ENCODE measurements at places on chromosomes 5 and 9.

DNA sequence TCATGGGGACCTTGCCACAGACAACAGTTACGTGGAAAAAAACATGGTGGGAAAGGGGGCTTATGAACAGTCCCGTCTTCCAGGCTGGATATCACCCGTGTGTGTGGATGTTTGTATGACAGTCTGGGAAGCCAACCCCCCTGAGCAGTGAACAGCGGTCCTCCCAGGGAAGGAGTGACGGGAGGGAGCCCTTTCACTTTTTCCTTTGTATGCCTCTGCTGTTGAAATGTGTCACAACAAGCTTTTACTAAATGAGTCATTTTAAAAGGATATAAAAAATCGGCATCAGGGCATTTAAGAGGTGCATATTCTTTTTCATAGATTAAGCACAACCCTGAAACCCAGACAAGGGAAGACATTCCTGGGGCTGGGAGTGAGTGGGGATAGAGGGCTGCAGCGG lies 5.1 kb downstream of the MYMK start:
- DNase-seq, result no peak

DNA sequence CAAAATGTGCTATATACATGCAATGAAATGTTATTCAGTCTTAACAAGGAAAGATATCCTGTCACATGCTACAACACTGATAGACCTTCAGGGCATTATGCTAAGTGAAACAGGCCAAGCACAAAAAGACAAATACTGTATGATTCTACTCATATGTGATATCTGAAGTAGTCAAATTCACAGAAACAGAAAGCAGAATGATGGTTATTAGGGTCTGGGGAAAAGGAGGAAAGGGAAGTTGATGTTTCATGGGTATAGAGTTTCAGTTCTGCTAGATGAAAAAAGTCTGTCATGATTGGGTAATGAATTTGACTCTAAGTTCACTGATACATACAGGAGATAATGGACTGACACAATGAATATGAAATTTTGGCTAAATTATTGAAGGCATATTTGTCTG lies 11.2 kb upstream of the RIC1 start:
- DNase-seq, result no peak

GRCh38 chr5:36407396-36407795 lies 105.7 kb upstream of the RANBP3L start:
- no peak for DNase-seq

GRCh38 chr9:13190040-13190439 lies 89.5 kb downstream of the MPDZ start:
- DNase-seq, result no peak

GRCh38 chr5:139283252-139284166 lies 10.0 kb upstream of the MATR3 start:
- no peak for DNase-seq

GRCh38 chr5:8383616-8384015 lies 514.7 kb downstream of the MTRR start:
- no peak for DNase-seq

GRCh38 chr5:54440456-54440893 lies 15.0 kb upstream of the HSPB3 start:
- DNase-seq, result no peak

- DNase-seq, result no peak
Measured at GRCh38 chr5:148831590-148832565, 5.5 kb downstream of the ADRB2 start.

GRCh38 chr9:131020388-131020787 lies 11.4 kb downstream of the LAMC3 start:
- DNase-seq, result no peak

GRCh38 chr9:27765266-27766072 lies 192.2 kb upstream of the C9orf72 start:
- DNase-seq, result no peak

- DNase-seq, result no peak
Measured at GRCh38 chr5:107853031-107853430, 182.3 kb upstream of the EFNA5 start.

GRCh38 chr5:157076558-157076957 lies 17.6 kb upstream of the HAVCR1 start:
- peak; percentile 22 for DNase-seq

GRCh38 chr5:72608297-72608696 lies 101.1 kb upstream of the ZNF366 start:
- DNase-seq, result no peak

- DNase-seq, result no peak
Measured at GRCh38 chr9:99505936-99506335, 283.9 kb downstream of the SEC61B start.

GRCh38 chr9:84166891-84167290 lies 173.7 kb downstream of the SLC28A3 start:
- DNase-seq, result no peak

GRCh38 chr9:4855841-4856240 lies 63.1 kb downstream of the RCL1 start:
- no peak for DNase-seq

DNA sequence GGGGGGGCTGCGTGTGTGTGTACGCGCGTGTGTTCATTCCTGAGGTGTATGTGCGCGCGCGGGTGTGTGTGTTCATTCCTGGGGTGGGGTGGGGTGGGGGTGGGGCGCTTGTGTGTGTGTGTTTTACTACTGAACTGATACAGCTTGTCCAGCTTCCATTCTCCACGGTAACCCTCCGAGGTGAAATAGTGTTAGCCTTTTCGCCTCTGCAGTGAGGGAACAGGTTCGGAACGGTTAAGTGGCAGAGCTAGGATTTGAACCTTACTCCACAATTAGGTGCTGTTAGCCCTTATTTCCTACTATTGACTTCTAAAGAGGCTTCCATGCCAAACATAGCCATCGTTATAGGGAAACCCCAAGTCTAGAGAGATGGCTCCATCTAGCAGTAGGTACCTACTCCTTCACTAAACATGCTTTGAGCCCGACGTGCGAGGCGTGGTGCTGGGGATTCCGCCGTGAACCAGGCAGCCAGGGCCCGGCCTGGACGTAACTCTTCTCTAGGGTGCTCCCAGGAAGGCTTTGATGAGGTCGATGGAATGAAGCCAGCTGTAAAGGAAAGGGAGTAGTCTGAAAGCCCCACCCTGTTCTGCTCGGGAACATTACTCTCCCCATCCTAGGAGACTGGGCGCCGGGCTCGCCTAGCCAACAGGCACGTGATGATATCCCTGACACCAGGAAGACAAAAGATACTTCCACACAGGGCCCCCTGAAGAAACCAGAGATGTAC lies 782 bp upstream of the SKP1 start:
- peak; percentile 12 for DNase-seq

- DNase-seq, result no peak
Measured at GRCh38 chr5:103436656-103437055, 125.9 kb downstream of the NUDT12 start.

DNA sequence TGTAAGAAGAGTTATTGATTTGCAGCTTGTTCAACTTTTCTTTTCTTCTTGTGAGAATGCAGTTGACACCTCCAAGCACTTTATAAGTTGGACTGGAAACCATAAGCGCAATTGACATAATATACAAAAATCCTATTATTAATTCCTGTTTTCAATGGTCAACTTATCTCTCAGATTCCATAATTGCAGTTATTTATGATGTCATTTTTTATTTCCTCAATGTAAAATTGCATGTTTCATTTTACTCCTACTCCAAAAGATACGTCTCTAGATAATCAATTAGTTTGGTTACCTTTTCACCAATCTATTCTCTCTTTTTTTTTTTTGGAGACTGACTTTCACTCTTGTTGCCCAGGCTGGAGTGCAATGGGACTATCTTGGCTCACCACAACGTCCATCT lies 1416.1 kb upstream of the CDH6 start:
- DNase-seq, result no peak

- DNase-seq, result no peak
Measured at GRCh38 chr9:79257790-79258351, 313.9 kb upstream of the TLE4 start.

GRCh38 chr9:133122935-133123611 lies 2.0 kb upstream of the RALGDS start:
- no peak for DNase-seq

DNA sequence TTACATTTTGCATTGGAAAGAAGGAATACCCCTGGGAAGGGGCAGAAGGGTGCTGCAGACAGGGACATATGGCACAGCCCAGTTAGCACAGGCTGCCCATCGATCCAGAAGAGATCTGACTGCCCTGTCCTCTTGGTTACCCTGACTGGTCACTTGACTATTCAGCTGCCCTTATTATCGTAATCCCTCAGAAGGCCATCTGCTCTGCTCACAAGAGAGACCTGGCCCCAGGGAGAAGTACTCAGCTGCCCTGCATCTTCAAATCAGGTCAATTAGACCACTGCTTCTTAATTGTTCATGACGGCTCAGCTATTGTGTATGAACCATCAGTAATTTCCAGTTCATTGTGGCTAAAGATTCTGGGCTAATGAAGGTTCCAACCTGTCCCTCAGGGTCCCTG lies 345.0 kb downstream of the TLE1 start:
- DNase-seq, result no peak

DNA sequence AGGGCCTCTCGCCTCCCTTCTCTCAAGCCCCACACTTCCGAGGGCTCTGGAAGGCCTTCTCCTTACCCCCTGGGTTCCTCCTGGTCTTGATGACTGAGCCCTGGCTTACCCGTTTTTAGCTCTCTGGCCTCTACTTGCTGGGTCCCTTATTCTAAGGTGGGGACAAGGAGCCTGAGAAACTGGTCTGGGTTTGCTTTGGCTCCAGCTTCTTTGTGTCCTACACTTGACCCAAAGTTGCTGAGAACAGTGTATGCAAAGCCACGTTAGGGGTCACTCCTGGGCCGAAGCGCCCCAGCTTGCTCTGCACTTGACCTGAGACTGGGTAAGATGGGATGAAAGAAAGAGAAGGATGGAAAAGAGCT lies 788 bp downstream of the ZNF346 start:
- peak; percentile 11 for DNase-seq

DNA sequence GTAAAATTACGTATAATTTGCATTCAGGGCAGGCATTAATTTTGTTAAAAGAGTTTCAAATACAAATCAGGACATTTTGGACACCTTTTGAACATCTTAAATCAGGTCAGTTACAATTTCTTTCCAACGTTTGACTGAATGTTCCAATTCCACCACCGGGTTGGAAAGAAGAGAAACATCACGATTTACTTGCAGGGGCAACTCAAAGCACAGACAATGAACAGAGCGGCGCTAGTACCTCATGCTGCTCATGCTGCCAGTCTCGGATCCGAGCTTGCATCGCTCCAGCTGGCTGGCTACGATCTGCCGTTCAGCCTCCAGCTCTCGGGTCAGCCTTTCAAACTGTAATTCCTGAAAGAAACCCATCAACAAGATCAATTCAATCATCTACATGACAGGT lies 339.5 kb downstream of the CTNND2 start:
- DNase-seq, result no peak

GRCh38 chr5:125162714-125163113 lies 416.3 kb upstream of the ZNF608 start:
- DNase-seq, result no peak

DNA sequence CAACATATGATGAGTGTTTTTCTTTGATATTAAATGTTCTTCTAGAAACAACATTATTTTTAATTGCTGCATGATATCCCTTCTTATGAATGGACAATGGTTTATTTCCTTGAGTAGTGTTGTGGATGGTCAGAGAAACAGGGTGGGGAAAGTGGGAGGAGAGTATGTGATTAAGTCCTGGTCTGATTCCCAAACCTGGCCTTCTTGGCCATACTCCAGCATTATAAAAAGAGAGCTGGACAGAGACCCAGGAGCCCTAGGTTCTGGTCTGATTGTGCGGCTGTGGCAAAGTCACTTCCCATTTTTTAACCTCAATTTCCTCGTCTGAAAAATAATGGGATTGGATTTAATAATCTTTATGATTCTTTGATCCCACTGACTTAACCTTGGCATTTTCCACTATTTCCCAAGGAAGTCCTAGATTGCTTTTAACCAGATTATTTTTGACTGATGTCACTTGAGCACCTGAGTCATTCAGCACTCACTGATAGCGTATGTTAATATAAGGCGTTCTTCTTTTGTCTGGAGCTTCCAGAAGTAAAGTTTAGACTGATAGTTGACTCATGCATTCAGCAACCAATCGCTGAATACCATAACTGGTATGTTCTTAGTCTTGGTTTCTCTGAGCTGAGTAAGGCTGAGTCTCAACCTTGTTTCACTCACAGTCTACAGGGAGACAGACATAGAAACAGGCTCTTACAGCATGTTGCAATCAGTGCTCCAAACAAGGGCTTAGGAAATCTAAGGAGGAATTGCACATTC lies 26.2 kb downstream of the OSMR start:
- DNase-seq, result peak; percentile 83

Data from urothelium cell line (cell line).